ENCODE measurements at places on chromosomes 4 and X.
A peak's percentile ranks its signal among the peaks of the same experiment; 100 is the strongest.

GRCh38 chr4:2869659-2870058, 26.0 kb downstream of the ADD1 start:
- DNase-seq, result no peak

DNA sequence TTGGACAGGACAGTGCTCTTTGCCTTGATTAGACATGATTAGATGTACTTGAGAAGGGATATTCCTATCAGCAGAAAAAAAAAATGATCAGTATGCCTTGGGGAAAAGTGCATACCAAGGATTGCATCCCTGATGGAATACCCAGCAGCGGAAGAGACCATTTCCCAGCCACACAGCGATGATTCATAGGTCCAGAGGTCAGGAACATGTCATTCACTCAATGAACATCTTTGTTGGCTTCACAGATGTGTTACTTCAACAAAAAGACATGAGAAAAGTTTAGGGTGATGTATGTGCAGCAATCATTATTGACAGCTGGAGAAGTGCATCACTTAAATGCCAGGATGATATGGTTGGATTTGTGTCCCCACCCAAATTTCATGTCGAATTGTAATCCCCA, 293.5 kb downstream of the ZNF674 start:
- no peak for DNase-seq

DNA sequence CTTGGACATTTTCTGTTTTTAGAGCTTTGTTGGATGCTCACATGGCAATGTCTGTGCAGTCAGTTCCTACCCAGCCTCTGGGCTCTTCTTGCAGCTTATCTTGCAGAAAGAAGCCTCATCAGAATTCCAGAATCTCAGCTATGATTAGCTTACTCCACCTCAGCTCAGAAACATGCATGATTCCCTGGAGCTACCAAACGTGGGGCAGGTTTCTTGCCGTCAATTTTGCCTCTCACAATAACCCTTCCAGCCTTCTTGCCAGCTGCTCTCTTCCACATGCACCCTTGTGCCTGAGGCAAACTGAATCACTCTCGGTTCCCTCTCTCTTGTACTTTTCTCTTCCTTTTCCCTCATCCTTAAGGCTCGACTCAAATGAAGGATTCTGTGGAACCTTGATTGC, 141.4 kb downstream of the PTTG2 start:
- DNase-seq, result no peak

- DNase-seq, result peak; percentile 15
These were observed 120.4 kb downstream of the CT47B1 start for GRCh38 chrX:120755066-120755846.

GRCh38 chr4:41538017-41538733, at the start of gene LIMCH1:
Gene LIMCH1 (plus strand): TSS chr4:41538157. CDS start chr4:41605996, 67,839 bp downstream.
- no peak for DNase-seq

DNA sequence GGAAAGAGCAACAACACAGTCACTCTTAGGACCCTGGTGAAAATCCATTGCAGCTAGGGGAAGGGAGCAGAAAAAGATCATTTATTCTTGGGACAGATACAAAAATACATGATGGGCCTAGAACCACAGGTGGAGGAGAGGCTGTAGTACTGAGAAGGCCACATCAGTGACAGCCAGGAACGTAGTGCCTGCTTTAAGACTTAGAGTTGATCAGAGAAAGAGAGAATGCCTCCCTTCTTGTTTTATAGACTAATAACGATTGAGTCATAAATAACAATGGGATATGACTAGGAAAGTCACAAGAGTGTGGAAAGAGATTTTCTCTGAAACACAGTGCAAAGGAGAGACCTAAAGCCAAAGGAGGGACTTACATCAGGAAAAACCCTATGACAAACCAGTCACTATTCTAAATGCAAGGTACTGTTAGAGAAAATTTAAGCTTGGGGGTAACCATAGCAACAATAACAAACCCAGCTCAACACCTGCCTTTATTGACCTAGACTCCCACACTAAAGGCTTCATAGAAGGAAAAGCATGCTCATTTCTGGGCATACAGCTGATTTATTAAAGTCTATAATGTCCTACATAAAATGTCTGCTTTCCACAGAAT, 1015.0 kb upstream of the GRID2 start:
- no peak for DNase-seq

DNA sequence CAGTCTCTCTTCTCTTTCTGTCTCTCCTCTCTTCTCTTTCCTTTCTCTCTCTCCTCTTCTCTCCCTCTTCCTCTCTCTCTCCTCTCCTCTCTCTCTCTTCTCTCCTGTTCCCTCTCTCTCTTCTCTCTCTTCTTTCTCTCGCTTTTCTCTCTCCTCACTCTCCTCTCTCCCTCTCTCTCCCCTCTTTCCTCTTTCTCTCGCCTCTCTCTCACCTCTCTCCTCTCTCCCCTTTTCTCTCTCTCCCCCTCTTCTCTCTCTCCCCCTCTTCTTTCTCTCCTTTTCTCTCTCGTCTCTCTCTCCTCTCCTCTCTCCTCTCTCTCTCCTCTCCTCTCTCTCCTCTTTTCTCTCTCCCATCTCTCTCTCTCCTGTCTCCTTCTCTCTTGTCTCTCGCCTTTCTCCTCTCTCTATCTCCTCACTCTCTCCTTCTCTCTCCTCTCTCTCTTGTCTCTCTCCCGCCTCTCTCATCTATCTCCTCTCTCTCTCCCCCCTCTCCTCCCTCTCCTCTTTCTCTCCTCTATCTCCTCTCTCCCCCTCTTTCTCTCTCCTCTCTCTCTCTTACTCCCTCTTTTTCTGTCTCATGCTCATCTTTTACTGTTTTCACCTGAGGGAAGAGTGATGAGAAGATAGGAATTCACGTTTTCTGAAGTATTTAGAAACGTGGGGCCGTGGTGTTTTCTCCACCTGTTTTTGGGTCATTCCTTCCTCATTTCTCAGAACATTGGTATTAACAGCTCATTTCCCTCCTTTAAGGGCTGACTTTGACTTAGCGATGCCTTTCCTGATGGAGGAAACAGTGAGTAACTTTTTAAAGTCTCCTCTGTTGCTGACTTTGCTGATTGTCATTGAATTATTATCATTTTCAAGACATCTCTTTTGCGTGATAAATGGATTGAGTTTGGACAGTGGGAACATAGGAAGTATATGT, 80.6 kb upstream of the CD99 start:
- DNase-seq, result no peak

DNA sequence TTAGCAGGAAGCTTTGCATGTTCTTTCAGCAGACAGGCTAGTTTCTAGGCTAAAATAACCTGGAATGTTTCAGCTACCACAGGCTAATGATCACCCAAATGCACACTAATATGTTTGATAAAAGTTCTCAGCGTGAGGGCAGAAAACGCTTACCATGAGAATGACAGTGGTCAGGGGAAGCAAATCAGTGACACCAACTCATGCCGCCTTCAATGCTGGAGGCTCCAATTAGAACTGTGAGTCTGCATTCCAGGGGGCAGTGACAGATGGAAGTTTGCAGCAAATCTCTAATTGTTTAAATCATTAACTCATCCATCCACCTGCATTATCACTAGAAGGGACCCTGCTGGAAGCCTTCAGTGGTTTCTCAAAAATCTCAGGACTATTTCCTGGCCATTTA, 43.2 kb downstream of the ANOS1 start:
- DNase-seq, result no peak

DNA sequence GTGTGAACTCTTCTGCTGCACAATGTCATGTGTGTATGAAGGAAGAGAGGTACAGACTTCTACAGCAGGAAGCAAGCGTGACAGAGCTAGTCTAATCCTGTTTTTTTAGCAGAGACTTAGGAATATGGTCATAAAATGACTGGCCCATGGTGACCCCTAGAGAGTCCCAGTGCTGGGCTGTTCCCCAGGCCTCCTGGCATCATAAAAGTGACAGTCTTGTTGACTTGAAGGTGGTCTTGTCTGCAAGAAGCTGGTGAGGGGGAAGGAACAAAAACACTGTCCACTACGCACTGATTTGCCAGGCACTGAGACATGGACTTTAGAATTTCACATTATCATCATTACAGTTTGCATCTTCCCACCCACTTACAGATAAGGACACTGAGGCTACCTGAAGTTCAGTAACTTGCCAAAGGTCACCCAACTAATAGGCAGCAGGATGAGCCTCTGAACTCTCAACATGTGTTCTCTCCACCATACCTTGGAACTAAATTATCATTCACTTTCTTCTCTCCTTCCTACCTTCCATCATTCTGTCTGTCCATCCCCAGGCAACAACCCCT, 63.0 kb downstream of the HADH start:
- DNase-seq, result no peak

- no peak for DNase-seq
These were observed 174.2 kb upstream of the NOCT start for GRCh38 chr4:138841343-138841742.

DNA sequence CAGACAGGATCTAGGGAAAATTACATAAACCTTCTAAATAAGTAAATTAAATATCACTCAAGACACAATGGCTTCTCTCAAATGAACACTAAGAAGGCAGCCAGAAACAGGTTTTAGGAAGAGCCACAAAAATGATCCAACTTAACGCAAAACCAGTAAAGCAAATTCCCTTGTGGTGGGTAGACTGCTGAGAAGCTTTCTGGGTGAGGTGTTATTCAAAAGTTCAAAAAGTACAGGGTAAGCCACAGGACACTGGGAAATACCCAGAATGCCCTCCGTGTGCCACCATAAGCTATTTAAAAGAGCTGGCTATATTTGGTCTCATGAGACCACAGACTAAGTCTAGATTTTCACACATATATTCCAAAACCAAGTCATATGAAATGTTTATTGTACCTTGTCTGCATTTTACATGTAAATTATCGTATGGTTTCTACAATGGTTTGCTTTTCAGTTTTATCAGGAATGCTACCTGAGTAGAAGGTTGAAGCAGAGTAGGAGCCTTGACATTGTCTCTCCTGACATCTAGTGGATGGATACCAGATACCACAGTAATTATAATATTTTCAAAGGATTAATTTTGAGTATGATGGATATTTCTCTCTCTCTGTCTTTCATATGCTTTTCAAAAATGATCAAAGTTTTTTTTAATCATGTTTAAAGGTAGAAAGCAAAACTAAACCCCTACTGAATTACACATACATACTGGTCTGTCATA, 109.3 kb upstream of the KLHL13 start:
- DNase-seq, result no peak

DNA sequence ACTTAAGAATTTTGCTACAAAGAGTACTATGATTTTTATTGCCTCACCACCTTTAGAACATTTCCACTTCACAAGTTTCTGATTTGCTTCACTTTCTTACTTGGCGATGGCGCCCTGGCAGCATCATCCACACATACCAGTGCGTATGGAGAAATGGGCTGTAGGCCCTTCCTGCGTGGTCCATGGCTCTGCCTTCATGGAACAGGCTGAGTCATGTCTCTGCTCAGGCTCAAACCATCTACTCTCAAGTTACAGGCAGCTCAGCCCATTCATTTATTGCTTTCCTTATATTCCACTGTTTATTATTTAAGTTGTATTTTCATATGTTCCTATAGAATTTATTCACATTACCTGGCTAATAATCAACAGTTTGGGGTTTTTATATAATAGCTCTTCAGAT, 21.1 kb downstream of the CASP3 start:
- DNase-seq, result no peak

DNA sequence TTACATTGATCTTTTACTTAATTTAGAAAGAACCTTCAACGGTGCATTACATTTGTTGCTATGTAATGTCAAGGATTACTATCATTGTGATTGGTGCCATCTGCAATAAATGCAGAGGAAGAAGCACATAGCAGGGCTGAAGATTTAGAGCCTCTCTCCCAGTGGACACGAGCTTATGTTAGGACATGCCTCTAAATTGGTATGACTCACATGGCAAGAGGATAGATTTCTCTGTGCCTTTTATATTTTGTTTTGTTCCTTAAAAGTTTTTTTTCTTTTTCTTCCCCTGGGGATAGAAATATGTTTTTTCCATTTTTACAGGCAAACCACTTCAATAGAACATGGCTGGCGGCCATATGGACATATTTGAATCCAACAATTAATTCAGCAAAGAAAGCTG, 205.0 kb upstream of the HAND2 start:
- DNase-seq, result no peak

DNA sequence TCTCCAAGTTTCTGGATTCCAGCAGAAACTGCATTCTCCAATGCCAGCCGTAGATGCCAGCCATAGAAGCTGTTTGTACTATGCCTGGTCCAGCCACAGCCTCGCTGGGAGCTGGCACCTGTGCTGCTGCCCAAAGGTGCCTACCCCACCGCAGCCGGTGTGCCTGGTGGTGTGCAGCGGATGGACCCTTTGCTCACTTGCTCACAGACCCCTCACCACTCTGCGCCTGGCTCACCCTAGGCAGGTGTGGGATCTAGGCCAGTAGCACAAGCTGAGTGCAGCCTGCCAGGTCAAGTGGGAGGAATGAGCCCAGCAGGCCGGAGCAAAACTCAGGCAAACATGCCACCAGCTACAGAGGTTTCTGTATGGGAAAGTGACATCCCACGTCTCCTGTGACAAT, 463.2 kb downstream of the ADGRL3 start:
- no peak for DNase-seq

- DNase-seq, result no peak
These were observed 113.1 kb upstream of the INPP4B start for GRCh38 chr4:142959173-142959572.

GRCh38 chrX:11431786-11432185, 138.6 kb downstream of the AMELX start:
- DNase-seq, result no peak
